ENCODE measurements at places on chromosomes 13 and 19. TPM values are rescaled to one million over a fixed set of nuclear protein-coding genes. Genes with fewer than 3 reads are reported as not detected.

The SGTA gene
- 70.2 TPM for total RNA-seq

The LAIR2 gene
- total RNA-seq = not detected

The CDX2 gene
- not detected for total RNA-seq

The PRRG2 gene
- 10.0 TPM for total RNA-seq

The CYP4F2 gene
- total RNA-seq = 0.14 TPM

The NHLRC3 gene
- total RNA-seq = 6.7 TPM

The ZNF578 gene
- total RNA-seq = 0.14 TPM

The KCNK6 gene
- total RNA-seq = 29.0 TPM

The KLK7 gene
- 65.1 TPM for total RNA-seq

The PSG6 gene
- not detected for total RNA-seq

The ACP7 gene
- total RNA-seq = 1.4 TPM

The SLITRK5 gene
- total RNA-seq = 0.07 TPM

The BEST2 gene
- not detected for total RNA-seq

The FFAR1 gene
- not detected for total RNA-seq

The LHB gene
- not detected for total RNA-seq

The GAPDHS gene
- total RNA-seq = not detected

The IGFL3 gene
- total RNA-seq = 0.88 TPM

The ZNF90 gene
- total RNA-seq = 1.1 TPM

The CYP2A7 gene
- total RNA-seq = not detected

The PALM3 gene
- total RNA-seq = 0.07 TPM

The MBD3L2 gene
- not detected for total RNA-seq

The CEACAM3 gene
- total RNA-seq = not detected

The NDUFA11 gene
- total RNA-seq = 322 TPM

The IER2 gene
- total RNA-seq = 116 TPM

Data from airway epithelial cell (primary cell).